CD8-positive, alpha-beta T cell (primary cell): ENCODE measurements at places on chromosomes 1 and 21.

GRCh38 chr1:8019229-8019620, 6.9 kb downstream of the ERRFI1 start:
- DNase-seq = no peak

DNA sequence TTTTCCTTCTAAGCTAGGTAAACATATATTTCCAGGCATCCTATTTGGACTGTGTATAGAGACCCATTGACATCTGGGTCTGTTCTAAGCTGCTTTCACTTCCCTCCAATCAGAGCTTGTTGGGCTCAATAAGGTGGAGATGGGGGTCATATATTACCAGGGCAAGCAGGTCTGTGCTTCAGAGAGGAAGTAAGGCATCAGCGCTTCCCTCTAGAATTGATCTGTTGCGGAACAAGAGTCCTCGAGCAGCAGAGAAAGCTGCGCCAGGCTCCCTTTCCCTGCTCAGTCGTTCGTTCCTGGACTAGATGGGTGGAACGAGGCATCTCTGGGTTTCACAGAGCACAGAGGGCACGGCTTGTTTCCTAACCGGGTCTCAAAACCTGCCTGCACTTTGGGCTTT, 63.5 kb downstream of the DISC1 start:
- DNase-seq = no peak

DNA sequence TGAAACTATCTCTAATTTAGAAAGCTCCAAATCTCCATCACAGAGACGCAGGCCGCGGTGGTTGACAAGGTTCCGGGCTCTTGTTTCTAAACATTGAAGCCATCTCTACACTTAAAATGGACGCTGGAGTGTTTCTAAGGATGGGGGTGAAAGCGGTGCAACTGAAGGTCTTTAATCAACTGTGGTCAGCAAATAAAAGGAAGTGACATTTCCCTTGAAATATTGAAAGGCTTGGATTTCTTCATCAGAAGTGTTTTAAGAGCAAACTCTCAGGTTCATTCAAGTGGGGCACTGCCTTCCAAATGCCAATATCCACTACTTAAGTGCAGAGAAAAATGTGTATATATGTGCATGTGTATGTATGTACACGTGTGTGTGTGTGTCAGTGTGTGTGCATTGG, 117.3 kb downstream of the KAZN start:
- DNase-seq = no peak

DNA sequence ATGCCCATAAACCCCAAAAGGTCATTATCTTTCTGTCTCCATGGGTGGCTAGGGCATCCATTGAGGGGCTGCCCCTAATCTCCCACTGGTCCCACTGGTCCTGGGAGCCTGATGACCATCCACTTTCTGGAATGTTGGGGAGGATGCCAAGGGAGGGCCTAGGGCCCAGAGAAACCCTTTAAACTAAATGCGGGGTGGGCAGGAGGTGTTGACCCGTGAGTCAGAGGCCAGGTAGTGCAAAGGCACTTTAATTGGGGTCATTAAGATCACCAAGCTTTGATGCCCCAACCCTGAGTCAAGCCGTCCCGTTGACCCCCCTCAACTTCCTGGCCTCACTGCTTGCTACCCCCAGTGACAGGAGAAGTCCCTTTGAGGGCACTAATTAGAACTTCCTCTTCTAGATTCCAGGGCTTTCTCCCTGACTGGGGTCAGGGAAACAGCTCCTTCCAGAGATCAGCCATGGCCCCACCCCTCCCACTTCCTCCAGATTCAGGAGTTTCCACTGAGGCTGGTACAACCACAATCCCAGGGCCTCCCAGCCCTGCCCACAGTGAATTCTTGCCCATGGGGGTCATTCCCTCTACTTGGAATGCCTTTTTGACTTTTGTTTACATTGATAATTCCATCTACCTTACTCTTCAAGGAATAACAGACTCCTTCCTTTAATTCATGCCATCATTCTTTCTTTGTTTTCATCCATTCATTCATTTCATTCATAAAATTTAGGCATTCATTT, 15.5 kb upstream of the SERINC2 start:
- no peak for DNase-seq

- no peak for DNase-seq
Observed at GRCh38 chr1:158107916-158108315, 72.8 kb upstream of the CD1D start.

DNA sequence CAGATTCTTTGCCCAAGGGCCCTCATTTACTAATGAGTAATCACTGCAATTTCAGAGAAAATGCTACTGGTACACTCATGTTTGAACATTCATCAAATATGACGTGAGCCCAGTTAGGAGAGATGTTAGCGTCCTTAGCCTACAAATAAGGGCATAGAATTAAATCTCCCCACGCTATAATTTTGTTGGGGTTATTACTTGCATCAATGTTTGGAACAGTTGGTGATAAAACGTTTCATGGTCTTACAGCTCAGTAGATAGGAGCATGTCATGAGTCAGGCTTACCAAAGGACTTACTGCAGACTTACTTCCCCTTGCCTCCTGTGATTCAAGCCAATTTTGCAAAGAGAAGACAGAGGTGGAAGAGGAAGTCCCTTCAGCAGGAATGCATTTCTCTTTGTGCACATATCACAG, 304.0 kb downstream of the KIF26B start:
- no peak for DNase-seq

DNA sequence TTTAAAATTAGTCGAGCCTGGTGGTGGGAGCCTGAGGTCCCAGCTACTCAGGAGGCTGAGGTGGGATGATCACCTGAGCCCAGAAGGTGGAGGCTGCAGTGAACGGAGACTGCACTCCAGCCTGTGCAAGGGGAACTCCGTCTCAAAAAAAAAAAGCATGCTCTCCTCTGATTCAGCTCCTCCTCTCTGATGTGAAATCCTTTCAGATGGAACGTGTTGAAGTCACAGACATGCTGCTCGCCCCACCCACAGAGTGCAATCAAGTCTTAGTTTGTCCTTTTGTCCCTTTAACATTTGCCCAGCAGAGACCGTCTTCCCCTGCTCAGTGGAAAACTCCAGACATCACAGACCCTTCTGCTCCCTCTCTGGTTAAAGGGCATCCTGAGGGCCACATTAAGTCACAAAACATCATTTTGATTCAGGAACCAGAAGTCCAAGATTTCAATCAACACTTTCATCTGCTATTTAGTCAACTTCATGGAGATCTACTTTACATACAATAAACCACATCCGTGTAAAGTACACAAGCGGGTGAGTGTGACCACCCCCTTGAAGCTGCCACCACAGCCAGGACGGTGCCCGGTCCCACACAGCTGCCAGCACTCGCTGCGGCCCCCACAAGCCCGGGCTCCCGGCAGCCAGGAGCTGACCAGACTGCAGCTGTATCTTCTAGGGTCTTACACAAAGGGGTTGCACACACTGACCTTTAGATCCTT, 18.9 kb upstream of the RNF223 start:
- no peak for DNase-seq

GRCh38 chr21:38667291-38667870, 138.3 kb upstream of the ETS2 start:
- DNase-seq = peak; percentile 6

GRCh38 chr1:66311628-66312027, 222.3 kb upstream of the SGIP1 start:
- no peak for DNase-seq

DNA sequence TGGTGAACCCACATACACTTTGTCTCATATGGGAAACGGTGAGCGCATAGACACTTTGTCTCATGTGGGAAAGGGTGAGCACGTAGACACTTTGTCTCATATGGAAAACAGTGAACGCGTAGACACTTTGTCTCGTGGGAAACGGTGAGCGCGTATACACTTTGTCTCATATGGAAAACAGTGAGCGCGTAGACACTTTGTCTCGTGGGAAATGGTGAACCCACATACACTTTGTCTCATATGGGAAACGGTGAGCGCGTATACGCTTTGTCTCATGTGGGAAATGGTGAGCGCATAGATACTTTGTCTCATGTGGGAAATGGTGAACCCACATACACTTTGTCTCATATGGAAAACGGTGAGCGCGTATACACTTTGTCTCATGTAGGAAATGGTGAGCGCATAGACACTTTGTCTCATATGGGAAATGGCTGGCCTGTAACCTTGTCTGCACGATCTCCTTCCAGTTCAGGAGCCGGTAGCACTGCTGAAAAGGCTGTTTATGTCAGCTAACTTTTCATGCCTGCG, 50.7 kb upstream of the TRAPPC10 start:
- DNase-seq = no peak

- DNase-seq = no peak
Observed at GRCh38 chr1:206070627-206071304, 17.8 kb downstream of the RHEX start.

- peak; percentile 83 for DNase-seq
Observed at GRCh38 chr1:206507284-206508129, at the start of gene RASSF5. Gene RASSF5 (plus strand): TSS chr1:206507531. CDS start chr1:206507603, 72 bp downstream.

DNA sequence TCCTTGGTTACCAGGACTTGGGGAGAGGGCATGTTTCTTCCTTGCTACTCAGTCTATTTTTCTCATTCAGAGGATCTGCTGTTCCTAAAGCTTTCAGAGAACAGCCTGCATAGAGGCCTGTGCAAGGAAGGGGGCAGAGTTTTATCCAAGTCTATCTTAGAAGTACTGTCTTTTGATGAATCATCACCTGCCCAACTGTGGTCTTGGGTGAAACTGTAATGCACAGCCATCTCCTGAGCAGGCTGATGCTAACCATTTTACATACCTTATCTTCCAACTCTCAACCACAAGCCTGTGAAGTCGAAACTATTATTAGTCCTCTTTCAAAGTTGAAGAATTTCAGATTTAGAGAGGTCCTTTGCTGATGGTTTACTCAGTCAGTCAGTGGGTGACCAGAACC, 368.0 kb downstream of the HHAT start:
- no peak for DNase-seq

- DNase-seq = no peak
Observed at GRCh38 chr1:54461731-54462596, 55.8 kb upstream of the SSBP3 start.

GRCh38 chr1:64263335-64263734, 59.9 kb downstream of the UBE2U start:
- no peak for DNase-seq

DNA sequence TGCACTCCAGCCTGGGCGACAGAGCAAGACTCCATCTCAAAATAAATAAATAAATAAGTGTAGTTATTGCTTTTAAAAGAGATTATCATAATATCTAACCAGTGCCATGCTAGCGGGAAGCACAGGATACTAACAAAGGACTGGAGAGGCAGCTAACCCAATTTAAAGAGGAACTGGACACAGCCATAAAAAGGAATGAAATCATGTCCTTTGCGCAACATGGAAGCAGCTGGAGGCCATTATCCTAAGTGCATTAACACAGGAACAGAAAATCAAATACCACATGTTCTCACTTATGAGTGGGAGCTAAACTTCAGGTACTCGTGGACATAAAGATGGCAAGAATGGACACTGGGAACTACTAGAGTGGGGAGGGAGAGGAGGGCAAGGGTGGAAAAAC, 54.9 kb downstream of the TM2D1 start:
- no peak for DNase-seq

DNA sequence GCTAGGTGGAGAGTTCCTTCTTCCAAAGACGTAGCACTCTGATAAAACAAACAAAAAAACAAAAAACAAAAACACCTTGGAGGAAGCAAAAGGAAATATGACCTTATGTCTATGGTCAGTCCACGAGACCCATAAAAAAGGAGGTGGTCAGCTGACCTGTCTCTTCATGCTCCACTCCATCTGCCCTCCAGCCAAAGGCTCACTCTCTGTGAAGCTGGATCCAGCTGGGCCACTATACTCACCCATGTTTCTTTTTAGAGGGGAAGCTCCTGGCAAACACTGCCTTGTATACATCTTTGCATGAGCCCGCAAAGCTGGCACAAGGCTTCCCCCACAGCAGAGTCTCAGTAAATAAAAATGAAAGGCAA, 126.1 kb upstream of the CACHD1 start:
- DNase-seq = no peak

- no peak for DNase-seq
Observed at GRCh38 chr1:40709802-40710278, 18.3 kb downstream of the NFYC start.

DNA sequence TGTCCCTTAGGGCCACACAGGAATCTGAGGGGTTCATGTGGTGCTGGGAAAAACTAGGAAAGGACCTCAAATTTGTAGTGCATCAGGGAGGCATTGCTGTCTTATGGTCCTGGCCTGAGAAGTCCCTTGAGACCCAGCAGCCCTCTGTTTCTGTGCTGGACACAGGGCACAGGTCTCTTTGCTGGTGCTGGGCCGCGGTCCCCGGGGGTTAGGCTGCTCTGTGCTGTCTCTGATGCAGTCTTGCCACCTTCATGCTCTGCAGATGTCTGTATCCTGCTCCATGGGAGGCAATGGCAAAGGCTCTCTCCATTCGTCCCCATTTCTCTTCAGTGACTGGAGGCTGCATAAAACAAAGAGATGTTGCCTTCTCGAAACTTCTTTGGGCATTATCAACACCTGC, 13.0 kb downstream of the EDARADD start:
- no peak for DNase-seq

- peak; percentile 17 for DNase-seq
Observed at GRCh38 chr1:215566556-215567490, at the start of gene KCTD3. Gene KCTD3 (plus strand): TSS chr1:215567304. CDS start chr1:215567686, 382 bp downstream.
